ENCODE measurements at places on chromosomes 11 and 22. TPM values are rescaled to one million over a fixed set of nuclear protein-coding genes. Genes with fewer than 3 reads are reported as not detected.

The ELFN2 gene
- total RNA-seq = 0.66 TPM

The UBQLN3 gene
- total RNA-seq = under 0.01 TPM

The PAX6 gene
- not detected for total RNA-seq

The MFRP gene
- total RNA-seq = not detected

The CTSF gene
- 19.0 TPM for total RNA-seq

The MRGPRF gene
- 16.2 TPM for total RNA-seq

The VPREB1 gene
- not detected for total RNA-seq

The SEPTIN5 gene
- total RNA-seq = 17.0 TPM

Data from placental pericyte (primary cell).